ENCODE measurements at places on chromosomes 4 and X.

DNA sequence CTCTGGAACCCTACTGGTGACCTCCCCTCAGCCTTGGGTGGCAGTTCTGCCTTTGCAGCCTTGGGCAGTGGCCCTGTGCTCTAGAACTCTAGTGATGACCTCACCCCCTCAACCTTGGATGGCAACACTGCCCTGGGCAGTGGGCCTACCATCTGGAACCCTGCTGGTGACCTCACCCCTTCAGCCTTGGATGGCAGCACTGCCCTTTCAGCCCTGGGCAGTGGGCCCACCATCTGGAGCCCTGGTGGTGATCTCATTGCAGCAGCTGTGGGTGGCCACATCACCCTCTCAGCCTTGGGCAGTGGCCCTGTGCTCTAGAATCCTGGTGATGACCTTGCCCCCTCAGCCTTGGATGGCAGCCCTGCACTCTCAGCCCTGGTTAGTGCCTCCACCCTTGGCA is 129.3 kb downstream of the RBMX2 start:
- no peak for DNase-seq

GRCh38 chr4:183657564-183657963 is 1.4 kb downstream of the RWDD4 start:
- DNase-seq, result no peak

- DNase-seq, result no peak
Observed at GRCh38 chrX:139179592-139179991, 350.9 kb upstream of the F9 start.

GRCh38 chr4:100797791-100798190 is 280.0 kb upstream of the EMCN start:
- DNase-seq, result no peak
